Liver (tissue), 10 donors: ENCODE measurements at places on chromosomes 3 and 15.

GRCh38 chr15:59115047-59115446 lies 10.1 kb downstream of the CCNB2 start:
- no peaks in the 10 kb centered on the region for H3K4me1 ChIP-seq
- H3K36me3 ChIP-seq, result no peaks in the 10 kb centered on the region
- no peaks in the 10 kb centered on the region for H3K27me3 ChIP-seq
- DNase-seq, result no peak
- H3K4me3 ChIP-seq, result no peak overlapping the region

DNA sequence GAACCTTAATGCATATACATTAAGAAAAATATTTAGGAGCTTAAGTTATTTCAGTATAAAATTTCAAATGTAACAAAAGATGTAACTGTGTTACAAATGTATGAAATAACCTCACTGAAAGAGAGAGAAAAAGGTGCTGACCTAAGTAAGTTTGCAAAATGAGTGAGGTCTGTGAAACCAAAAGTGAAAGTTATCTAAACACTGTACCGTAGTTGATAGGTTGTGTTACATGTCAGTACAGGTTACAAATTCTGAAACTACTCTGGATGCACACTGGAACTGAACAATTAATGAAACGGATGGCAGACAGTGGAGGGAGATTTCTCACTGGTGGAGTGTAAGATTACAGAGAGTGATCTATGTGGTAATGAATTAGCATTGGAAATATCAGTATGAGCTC lies 420.7 kb downstream of the ZNF385D start:
- H3K27me3 ChIP-seq, result no peaks in the 10 kb centered on the region
- peaks cover 4% of the 10 kb centered on the region for H3K4me1 ChIP-seq
- peak overlapping the region; percentile 28 for H3K4me3 ChIP-seq
- no peaks in the 10 kb centered on the region for H3K36me3 ChIP-seq

DNA sequence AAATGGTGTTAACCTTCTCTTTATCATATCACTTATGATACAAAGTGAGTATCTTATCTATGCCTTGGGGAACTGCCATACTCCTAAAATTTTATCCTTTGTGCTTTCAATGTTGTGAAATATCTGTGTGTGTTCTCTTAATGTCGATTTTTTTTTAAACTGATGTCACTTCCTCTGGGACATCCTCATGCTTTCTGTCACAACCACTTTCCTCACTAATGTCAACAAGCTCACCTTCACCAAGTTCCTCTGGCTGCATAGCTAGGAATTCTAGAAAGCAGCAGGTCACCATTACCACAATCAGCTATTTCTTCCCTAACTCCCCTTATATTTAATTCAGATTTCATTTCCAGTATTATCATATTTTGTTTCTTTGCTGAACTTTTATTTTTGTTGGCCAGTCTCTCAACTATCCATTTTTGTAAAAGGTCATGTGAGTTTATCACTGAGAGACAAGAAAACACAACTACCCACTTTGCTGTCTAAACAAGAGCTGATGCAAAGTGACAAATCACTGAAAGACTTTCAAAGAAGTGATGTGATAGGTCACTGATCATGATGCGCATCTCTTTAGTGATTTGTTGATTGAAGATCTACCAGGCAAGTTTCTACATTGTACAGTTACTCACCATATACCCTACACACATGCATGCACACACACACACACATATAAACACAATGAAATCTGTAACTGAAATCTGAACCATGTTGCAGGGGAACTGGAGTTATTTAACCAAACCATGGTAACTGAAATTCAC lies 369.0 kb downstream of the ULK4 start:
- DNase-seq, result no peak
- H3K4me3 ChIP-seq, result no peak overlapping the region
- H3K36me3 ChIP-seq, result no peaks in the 10 kb centered on the region
- no peaks in the 10 kb centered on the region for H3K27me3 ChIP-seq

- H3K4me1 ChIP-seq, result no peaks in the 10 kb centered on the region
- H3K27ac ChIP-seq, result no peak overlapping the region
- no peak for DNase-seq
- no peaks in the 10 kb centered on the region for H3K27me3 ChIP-seq
- no peak overlapping the region for H3K4me3 ChIP-seq
Measured at GRCh38 chr3:64340641-64341101, 115.4 kb upstream of the PRICKLE2 start.

DNA sequence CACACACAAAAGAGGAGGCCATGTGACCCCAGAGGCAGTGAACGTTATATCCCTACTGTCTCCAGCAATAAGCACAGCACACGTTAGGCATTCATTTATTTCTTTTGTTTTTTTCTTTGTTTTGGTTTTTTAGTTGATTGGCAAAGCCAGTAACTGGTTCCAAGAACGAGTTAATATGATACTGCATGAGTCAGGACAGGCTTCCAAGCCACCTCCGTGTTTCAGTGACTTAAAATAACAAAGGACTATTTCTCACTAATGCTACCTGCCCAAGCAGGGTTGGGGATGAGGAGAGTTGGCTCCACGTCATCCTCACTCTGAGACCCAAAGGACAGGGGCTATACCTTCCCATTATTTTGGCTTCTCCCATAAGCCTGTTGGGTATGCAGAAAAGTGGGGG lies 130.5 kb downstream of the ST8SIA2 start:
- no peaks in the 10 kb centered on the region for H3K27me3 ChIP-seq
- no peaks in the 10 kb centered on the region for H3K4me1 ChIP-seq

DNA sequence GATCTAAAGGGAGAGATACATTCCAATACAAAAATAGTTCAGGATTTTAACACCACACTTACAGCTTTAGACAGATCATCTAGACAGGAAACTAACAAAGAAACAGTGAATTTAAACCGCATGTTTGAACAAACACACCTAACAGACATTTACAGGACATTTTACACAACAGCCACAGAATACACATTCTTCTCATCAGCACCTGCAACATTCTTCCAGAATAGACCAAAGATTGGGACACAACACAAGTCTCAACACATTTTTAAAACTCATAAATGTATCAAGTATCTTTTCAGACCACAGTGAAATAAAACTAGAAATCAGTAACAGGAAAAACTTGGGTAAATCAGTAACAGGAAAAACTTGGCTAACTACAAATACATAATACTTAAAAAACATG lies 256.3 kb downstream of the MCTP2 start:
- H3K36me3 ChIP-seq, result no peaks in the 10 kb centered on the region
- H3K4me1 ChIP-seq, result no peaks in the 10 kb centered on the region

GRCh38 chr15:70415398-70415797 lies 317.7 kb upstream of the TLE3 start:
- no peaks in the 10 kb centered on the region for H3K36me3 ChIP-seq
- H3K4me3 ChIP-seq, result no peak overlapping the region
- no peak overlapping the region for H3K27ac ChIP-seq
- no peaks in the 10 kb centered on the region for H3K27me3 ChIP-seq

GRCh38 chr3:32577581-32578556 lies 7.2 kb upstream of the DYNC1LI1 start:
- H3K27me3 ChIP-seq, result no peaks in the 10 kb centered on the region
- DNase-seq, result no peak
- H3K36me3 ChIP-seq, result no peaks in the 10 kb centered on the region
- H3K4me3 ChIP-seq, result no peak overlapping the region
- peak overlapping the region; percentile 1 for H3K27ac ChIP-seq
- no peaks in the 10 kb centered on the region for H3K4me1 ChIP-seq

GRCh38 chr3:76991165-76991564 lies 48.7 kb upstream of the ROBO2 start:
- H3K27me3 ChIP-seq, result no peaks in the 10 kb centered on the region
- H3K4me1 ChIP-seq, result no peaks in the 10 kb centered on the region
- no peak overlapping the region for H3K4me3 ChIP-seq
- no peaks in the 10 kb centered on the region for H3K36me3 ChIP-seq
- no peak for DNase-seq

- no peak overlapping the region for H3K27ac ChIP-seq
- no peak for DNase-seq
- H3K27me3 ChIP-seq, result peaks cover 2% of the 10 kb centered on the region
- no peaks in the 10 kb centered on the region for H3K36me3 ChIP-seq
- H3K4me1 ChIP-seq, result no peaks in the 10 kb centered on the region
Measured at GRCh38 chr3:148857316-148857715, 7.8 kb upstream of the CPA3 start.

- no peak overlapping the region for H3K4me3 ChIP-seq
- H3K4me1 ChIP-seq, result no peaks in the 10 kb centered on the region
- H3K27me3 ChIP-seq, result no peaks in the 10 kb centered on the region
Measured at GRCh38 chr15:99504071-99504822, 61.5 kb upstream of the MEF2A start.

- H3K36me3 ChIP-seq, result no peaks in the 10 kb centered on the region
- no peaks in the 10 kb centered on the region for H3K4me1 ChIP-seq
- no peak for DNase-seq
- H3K27me3 ChIP-seq, result no peaks in the 10 kb centered on the region
Measured at GRCh38 chr15:63869371-63870042, 35.8 kb upstream of the HERC1 start.

GRCh38 chr3:81716870-81717509 lies 44.5 kb downstream of the GBE1 start:
- peaks cover 2% of the 10 kb centered on the region for H3K36me3 ChIP-seq
- H3K27me3 ChIP-seq, result no peaks in the 10 kb centered on the region
- no peak for DNase-seq
- peak overlapping the region; percentile 91 for H3K27ac ChIP-seq

DNA sequence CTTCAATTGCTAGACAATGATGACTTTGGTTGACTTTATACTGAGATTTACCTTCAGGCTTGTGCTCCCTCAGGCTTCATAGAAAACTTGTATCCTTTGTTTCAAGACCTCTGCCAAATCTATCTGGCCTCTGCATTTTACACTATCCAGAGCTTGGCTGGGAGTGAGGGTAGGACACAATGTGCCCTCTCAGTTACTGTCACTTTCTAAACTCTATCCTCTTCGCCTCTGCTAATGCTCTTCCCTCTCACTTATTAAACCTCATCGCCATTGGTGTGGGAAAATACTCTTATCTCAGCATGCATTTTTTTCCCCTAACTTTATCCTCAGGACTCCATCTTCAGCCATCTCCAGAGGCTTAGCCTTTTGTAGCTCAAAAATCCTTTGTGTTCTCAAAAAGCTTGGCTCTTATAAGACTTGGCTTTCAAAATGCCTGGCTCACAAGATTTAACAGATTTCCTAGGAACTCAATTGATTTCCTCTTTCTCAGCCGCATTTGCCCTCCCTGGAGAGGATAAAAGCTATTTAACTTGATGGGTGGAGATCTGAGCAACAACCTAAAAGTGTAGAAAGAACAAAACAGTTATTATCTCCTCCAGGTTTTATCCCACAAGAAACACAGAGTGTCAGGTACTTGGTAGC lies 28.3 kb downstream of the SUCNR1 start:
- H3K4me3 ChIP-seq, result no peak overlapping the region
- no peaks in the 10 kb centered on the region for H3K27me3 ChIP-seq
- H3K36me3 ChIP-seq, result no peaks in the 10 kb centered on the region
- no peak for DNase-seq
- no peak overlapping the region for H3K27ac ChIP-seq
- H3K4me1 ChIP-seq, result no peaks in the 10 kb centered on the region

DNA sequence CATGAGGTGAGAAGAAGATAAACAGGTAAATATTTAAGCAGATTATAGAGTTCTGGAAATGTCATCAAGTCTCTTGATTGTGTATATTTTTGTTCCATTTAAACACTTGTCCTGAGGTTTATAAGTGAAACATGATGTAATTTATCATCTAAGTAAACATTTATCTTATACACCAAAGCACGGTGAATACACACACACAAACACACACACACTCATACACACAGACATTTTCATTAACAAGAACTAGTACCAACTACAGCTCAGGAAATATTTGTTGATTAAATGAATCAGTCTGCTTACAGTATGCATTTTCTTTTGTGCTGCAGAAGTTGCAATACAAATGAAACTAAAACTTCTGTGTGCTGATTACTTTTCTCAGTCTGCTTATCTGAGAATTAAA lies 357.3 kb downstream of the ZBTB20 start:
- H3K4me1 ChIP-seq, result peaks cover 1% of the 10 kb centered on the region
- H3K36me3 ChIP-seq, result no peaks in the 10 kb centered on the region
- H3K4me3 ChIP-seq, result no peak overlapping the region
